ENCODE measurements at places on chromosomes 3 and 15.

DNA sequence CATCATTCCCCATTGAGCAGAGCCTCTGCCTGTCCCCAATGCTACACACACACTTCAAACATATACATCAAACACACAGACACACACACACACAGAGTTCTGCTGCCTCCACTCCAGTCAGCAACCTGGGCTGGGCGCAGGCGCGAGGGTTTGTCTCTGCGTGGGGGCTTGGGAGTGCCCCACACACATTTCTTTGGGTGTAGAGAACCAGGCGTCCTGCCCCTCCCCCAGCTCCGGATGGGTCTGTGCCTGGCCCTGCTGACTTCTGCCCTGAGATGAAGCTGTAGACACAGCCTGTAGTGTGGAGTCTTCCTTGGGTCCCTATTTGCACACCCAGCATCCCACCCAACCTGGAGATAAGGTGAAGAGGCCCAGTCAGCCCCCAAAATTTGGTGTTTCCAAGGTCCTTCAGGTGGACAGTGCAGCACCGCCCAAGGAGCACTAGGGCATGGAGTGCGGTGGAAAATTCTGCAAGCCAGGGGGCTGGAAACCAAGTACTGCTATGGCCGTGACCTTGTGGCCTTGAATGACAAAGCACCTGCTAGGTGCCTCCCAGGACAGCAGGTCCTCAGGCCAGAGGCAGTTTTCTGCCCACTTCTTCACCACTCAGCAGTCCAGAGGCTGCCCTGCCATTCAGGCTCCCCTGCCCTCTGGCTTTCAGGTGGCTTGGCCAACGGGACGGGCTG, 26.8 kb downstream of the FBXW12 start:
- peak; percentile 2 for DNase-seq

DNA sequence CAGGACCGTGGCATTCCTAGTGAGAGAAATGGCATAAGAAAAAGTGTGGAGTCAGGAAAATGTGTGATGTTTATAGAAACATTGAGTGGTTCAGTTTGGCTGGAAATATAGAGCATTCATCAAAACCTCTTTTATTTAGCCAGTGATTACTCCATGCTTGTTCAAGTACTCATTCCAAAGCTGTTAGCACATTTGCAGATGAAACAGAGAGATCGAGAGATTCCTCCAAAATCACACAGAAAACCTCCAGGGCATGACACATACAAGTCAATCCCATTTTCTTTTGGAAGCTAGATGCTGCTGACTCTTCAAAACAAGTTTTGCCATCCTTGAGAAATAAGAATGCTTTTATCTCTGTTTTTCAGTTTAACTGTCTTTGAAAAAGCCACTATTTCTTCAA, 11.5 kb upstream of the MB21D2 start:
- no peak for DNase-seq

DNA sequence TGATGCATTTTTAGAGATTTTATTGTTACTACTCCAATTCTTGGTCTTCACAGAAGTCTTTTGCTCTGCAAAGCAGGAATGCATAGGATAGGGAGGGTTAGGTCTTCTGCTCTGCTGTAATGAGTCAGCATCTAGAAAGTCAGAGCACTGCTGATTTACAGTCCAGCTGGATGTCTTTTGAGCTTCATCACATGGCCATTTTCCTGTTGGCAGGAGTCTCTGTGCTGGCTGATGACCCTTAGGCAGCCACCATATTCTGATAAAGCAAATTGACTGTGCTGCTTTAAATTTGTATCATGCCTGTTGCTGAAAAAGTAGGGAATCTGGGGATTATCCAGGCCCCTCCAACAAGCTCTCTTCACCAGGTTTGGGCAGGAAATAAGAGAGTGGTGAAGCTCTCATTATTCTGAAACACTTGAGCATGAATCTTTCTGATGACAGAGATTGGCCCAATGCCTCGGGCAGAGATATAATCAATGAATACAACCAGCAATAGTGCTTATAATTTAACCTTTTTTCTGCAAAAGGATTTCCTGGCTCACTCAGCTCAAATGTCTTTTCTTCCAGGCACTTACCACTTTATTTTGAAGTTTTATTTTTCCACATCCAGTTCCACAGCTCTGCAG, 9.7 kb upstream of the CRBN start:
- DNase-seq: no peak

DNA sequence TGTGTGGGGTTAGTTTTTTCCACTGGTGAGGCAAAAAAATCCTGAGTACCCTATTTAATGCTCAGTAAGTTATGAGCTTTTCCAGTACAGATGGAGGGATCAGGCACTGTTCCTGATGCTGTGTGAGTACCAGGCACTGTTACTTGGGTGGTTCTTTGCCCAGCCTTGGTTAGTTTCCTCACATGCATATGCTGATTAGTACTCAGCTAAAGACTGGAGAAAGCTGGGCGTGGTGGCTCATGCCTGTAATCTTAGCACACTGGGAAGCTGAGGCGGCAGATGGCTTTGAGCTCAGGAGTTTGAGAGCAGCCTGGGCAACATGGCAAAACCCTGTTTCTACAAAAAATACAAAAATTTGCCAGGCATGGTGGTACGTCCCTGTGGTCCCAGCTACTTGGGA, 210.3 kb upstream of the SGO1 start:
- DNase-seq: no peak

DNA sequence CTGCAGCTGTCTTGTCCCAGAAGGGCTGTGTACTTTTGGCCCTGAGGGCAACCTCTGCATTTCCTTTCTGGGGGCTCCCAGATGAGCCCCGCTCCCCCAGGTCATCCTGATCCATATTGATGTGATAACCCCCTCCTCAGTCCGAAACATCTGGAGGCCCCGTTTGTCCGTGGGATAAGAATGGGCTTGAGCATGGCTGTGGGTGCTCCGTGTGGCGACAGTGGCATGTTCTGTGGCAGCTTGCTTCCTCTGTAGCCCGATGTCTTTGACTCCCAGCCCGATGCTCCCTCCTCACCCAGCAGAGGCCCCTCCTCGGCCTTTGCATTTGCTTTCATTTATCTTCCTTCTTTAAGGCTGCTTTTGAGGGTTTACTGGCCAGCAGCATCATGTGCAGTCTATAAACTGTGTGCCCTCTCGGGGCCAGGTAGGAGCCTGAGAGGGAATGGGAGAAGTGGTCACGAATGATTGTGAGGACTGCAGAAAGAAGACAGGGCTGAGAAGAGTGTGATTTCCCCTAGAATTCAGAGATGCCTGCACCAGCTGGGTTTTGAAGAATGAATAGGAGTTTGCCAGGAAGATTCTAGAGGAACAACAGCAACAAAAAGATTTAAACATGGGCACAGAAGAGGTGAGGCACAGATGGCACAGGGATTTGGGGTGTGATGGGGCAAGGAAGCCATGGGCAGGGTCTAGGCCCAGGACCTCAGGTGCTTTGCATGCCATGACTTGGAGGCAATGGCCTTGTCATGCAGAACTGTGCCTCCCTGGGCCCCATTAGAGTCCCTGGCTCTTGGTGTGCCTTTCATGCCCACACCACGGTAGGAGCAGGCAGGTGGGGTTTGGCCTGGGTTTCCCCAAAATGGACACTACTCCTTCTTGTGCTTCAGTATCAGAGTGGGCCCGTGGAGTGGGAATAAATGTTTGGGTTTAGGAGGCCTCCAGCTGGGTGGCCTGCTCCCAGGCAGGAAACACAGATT, 34.2 kb downstream of the APBA2 start:
- no peak for DNase-seq

DNA sequence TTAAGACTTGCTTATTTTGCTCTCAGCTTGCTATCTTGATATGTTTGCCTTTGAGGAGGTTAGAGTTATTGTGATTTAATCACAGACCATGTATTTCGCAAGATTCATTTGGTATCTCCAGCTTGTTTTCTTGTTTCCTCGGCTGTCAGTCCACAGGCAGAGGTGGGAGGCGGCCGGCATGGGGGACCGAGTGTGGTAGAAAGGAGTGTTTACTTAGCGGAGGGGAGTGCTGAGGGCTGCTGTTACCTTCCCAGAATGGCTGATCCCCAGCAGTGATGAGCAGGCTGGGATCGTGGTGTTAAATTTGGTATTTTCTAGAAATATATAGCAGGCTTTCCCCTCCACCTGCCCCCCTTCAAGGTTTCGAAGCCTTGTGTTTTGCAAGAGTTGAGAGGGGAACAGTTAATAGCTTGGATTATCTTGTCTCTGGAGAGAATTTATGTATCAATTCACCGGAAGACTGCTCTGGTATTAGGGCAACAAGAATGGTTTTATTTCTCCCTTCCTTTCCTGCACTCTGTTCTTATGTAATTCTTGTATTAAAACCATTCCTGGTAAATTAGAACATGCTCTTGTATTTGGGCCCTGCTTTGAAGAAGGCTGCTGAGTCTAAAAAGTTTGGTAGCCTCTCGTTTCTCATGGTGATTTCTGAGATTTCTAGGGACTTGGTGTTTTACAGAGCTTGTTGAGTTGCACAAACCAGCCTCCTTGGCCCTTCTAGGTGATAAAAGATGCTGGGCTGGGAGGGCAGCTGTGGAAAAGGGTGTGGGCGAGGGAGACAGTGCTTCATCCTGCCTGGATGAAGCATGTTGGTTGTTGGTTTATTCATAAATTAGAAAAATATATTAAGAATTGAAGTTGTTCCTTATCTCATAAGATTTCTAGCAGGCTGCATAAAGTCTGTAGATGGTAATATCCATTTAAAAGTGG, 151.4 kb downstream of the IGF1R start:
- DNase-seq: peak; percentile 53

- DNase-seq: no peak
These were observed 3.5 kb upstream of the CPNE4 start for GRCh38 chr3:132038198-132038825.

Measured in right kidney (tissue), 9 donors.